G401 (cell line): ENCODE measurements at places on chromosomes 2 and 18. TPM values are rescaled to one million over a fixed set of nuclear protein-coding genes. Genes with fewer than 3 reads are reported as not detected.

- DNase-seq: no peak
Observed at GRCh38 chr2:95019572-95019971, 5.9 kb upstream of the MAL start.

The AGAP1 gene
- total RNA-seq: 4.9 and 14.4 TPM in 2 replicates

DNA sequence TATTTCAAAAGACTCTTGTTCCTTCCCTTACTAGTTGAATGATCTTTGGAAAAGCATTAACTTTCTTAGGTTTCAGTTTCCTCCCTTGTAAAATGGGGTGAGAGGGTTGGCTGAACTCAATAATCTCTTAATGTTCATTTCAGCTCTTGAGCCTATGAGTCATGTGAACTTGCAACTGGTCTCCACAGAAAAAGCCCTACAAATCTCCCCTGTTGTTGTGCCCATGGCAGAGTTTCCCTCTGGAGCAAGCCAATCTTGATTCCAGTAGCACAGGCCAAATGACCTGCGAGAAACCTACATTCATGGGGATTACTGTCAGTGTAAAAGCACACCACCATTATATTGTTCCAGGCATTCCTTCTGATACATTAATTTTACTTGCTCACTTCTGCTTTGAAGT, 388.9 kb downstream of the ALK start:
- no peak for DNase-seq

The RTP5 gene
- not detected in 2 replicates for total RNA-seq

GRCh38 chr2:187372213-187372612, 75.8 kb downstream of the CALCRL start:
- DNase-seq: no peak

The GPR148 gene
- not detected in 2 replicates for total RNA-seq

- DNase-seq: no peak
Observed at GRCh38 chr2:216556202-216556601, 57.6 kb downstream of the RPL37A start.

The RND3 gene
- total RNA-seq: 222 and 277 TPM in 2 replicates

The CYP26B1 gene
- 0.18 TPM in 1 of 2 replicates, not detected in the other for total RNA-seq

- no peak for DNase-seq
Observed at GRCh38 chr2:221109552-221109951, 462.6 kb downstream of the EPHA4 start.

- DNase-seq: no peak
Observed at GRCh38 chr18:78713069-78713468, 266.5 kb upstream of the SALL3 start.
